ENCODE measurements at places on chromosomes 3 and 15.

- DNase-seq = no peak
Measured at GRCh38 chr15:40471105-40471807, 472 bp downstream of the CHST14 start.

DNA sequence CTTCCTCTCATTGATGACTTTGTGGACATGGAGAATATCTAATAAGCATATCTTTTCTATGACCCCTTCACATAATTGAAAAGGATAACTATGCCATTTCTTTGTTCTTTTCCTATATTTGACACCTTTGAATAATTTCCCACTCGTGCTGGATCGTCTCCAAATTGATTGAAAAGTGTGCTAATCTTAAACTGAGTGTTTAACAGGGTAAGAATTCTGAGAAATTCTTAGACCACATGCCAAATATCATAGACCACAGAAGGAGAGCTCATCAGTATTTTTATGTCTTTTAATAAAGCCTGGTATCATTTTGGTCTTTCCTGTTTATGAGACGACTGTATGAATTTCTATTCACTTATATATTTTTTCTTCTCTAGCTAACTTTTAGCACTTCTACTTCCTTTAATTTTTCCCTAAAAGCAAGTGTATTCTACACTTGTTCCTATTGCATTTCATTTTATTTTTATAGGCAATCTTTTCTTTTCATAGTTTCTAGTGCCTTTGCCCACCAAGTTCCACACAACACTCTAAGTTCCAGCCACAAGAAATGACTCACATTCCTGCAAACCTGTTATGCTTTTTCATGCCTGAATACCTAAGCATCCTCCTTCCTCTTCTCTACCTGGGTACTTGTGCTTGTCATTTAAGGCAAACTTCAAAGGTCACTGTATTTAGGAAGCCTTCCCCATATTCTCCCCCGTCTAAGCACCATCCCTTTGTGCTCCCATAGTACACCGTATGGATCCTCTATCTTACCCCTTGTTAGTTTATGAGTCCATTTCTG lies 30.1 kb downstream of the KBTBD8 start:
- no peak for DNase-seq

GRCh38 chr3:141444586-141445285 lies 42.1 kb upstream of the RASA2 start:
- no peak for DNase-seq

DNA sequence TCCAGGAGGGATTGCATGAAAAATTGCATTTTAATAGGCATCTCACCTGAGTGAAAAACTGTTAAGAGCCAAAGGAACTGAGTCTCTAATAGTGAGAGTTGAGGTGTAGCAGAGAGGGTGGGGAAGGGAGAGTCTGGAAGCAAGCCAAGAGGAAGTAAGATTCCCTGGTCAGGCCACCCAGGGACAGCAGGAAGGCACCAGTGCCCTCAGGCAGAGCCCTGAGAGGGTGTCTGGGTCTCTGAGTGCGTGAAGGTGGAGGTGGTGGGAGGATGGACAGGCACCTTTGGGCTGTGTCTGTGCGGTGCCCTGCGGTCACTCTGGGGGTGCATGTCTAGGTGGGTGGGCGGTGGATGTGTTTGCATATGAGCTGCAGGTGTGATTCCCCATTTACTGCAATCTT lies 300.4 kb upstream of the ROPN1 start:
- DNase-seq = no peak

DNA sequence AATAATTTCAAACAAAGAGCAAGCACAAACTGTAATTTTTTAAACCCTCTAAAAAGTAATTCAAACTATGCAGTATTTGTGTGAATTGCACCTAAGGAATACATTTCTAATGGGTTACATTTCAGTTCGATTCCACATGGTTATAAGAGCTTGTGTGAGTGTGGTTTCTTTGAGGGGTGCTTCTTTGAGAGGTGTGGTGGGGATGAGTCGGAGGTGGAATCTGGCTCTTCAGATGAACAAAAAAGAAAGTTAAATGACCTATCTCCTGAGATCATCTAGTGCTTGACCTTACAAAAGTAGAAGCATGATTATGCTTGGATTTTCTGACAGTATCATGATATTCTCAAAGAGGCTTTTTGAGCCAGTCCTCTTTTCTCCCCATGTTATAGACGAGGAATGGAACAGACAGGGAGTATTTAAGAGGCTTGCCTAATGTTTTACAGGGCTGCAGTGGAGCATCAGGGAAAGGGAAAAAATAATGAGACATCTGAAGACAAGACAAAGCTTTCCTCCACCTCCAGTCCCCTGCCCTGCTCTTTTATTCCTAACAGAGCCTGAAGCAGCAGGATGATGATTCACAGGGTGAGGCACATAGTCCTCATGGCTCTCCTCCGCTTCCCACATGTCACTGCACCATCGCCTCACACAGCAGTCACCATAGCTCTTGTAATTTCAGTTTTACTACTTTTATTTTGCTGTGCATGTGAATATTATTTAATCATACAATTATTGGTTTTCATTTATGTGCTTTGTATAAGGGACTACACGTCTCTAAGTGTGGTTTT lies 82.0 kb downstream of the LYSMD4 start:
- DNase-seq = peak; percentile 58

DNA sequence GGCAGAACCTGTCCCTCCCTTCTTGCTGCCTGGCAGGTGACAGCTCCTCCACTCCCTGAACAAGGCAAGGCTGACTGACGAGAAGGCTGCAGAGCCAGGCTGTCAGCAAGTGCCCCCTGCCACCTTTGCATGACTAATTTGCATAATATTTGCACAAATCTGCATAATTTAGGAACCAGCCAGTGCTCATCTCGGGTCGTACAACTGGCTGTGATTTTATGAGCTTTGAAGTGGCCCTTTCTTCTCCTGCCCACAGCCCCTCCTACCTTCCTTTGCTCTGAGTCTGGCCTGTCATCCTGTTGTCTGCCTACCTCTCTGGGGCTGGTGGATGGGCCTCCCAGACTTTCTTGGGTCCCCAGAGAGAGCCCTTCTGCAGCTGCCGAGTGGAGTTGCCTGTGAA lies 58.9 kb downstream of the LINGO1 start:
- no peak for DNase-seq

GRCh38 chr15:67855842-67856241 lies 16.0 kb upstream of the RNU6-1 start:
- no peak for DNase-seq

DNA sequence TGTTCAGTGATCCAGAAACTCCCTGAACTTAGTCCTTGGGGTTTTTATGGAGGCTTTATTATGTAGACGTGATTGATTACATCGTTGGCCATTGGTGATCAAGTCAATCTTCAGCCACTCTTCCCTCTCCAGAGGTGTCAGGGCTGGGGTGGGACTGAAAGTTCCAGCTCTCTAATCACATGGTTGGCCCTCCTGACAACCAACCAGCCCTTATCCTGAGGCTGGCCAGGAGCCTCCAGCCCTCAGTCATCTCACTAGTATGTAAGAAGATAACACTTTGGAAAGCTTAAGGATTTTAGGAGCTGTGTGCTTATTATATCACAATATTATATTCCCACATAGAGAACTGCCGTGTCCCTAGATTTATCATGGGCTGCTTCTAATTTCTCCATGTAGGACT lies 142.3 kb downstream of the VPS8 start:
- DNase-seq = no peak

- no peak for DNase-seq
Measured at GRCh38 chr15:69610858-69611257, 158.2 kb downstream of the RPLP1 start.

DNA sequence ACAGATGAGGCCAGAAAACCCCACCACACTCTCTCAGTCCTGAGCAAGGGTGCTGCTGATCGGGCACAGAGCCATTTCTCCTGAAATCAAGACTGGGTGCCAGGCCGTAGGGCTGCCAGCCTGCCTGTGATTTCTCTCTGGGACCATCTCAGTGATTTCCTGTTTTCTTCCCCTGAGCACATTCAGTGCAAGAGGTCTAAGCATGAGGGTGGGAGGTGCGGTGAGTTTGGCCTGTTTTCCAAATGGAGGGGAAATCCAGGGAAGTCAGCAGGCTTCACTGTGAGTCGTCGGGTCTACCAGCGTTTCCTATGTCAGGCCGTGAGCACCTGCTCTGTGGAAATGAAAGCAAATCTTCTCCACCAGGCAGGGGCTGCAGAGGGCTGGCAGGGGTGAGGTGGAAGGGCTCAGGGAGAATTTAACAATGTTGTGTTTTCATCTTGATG lies 82.3 kb downstream of the ST6GAL1 start:
- no peak for DNase-seq

DNA sequence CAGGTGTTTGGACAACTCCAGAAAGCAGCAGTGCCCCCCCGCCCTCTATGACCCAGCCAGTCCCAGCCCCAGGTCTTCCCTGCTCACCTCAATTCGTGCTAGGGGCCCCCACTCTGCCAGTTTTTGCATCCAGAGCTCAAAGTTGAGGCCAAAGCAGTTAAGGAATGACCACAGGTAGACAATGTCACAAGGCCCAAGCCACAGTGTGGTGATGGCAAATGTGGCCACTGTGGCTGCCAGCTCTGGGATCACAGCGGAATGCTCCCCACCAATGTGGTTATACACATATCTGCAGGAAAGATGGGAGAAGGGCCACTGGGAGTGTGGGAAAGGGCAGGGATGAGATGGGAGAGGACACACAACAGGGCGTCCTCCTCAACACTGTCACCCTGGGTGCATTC lies 8.2 kb downstream of the KLHL40 start:
- DNase-seq = no peak

DNA sequence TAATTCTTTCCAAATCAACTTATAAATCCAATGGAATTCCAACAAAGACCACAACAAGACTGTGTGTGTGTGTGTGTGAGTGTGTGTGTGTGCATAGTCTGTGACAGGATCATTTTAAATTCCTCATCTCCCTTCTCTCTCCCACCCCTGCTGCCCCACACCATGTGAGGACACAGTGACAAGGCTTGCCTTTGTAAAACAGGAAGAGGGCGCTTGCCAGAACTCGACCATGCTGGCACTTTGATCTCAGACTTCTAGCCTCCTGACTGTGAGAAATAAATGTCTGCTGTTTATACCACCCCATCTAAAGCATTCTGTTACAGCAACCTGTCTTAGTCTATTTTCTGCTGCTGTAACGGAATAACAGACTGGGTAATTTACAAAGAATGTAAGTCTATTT lies 99.1 kb downstream of the NSMCE3 start:
- no peak for DNase-seq

DNA sequence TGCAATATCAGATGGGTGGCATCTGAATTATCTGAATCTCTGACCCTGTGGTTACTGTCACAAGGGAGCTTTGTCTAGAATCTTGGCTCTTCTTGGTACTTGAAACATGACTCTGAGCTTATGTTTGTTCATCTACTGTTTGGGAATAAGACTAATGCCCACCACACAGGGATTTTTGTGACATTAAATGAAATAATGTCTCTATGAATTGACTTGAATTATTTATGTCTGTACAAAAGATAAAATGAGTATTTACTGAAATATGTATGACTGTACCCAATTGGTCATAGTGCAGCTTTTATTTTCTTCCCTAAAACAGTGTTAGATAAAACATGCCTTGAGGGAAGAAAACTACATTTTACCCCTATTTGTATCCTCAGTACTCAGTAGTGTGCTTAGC lies 87.9 kb upstream of the ZPLD1 start:
- no peak for DNase-seq

GRCh38 chr3:11379824-11380701 lies 107.9 kb downstream of the ATG7 start:
- no peak for DNase-seq

DNA sequence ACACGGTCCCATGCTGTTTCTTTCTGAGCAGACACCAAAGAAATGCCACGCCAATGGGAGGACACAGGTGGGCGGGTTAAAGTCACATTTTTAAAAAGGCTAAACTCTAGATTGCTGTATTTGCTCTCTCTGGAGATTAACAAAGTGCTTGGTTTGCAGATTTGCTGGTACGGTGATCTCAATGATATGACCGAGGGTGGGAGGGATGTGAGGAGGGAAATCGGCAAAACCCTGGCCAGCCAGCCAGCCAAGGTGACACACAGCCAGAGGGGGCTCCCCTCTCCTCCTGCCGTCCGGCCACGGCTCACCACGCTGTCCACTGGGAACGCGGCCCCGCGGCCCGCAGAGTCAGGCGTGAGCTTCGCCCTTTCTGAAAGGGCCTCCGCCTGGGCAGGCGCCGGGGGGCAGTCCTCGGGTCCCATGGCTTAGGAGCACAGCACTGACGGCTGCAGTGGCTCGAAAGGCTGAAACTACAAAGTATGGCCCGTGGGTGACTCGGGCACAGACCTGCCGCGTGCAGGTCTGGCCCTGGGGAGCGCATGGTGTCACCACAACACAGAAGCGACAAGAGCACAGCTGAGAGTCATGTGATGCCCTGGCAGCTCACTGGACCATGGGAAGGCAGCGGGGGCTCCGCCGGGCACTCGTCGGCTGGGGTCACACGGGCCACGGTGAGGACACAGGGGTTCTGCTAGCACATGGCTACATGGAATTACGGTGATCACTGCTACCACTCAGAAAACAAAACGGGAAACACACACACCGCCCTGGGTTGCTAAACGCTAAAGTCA lies 57.8 kb upstream of the RPL32 start:
- no peak for DNase-seq

DNA sequence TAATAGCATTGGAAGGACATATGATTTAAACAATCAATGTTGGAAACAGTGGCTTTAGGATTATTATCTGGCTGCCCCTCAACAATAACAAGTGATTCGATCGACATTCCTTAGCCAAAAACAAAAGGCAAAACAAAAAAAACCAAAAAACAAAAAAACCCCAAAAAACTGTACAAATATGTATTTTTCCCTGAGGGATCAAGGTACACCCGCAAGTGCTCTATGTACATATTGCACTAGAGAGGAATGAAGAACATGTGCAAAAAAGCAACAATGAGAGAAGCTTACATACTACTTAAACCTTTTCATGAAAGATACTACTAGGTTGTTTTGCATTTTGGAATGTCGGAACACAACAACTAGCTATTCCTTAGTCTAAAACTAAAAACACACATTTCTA lies 14.2 kb upstream of the ICE2 start:
- no peak for DNase-seq

DNA sequence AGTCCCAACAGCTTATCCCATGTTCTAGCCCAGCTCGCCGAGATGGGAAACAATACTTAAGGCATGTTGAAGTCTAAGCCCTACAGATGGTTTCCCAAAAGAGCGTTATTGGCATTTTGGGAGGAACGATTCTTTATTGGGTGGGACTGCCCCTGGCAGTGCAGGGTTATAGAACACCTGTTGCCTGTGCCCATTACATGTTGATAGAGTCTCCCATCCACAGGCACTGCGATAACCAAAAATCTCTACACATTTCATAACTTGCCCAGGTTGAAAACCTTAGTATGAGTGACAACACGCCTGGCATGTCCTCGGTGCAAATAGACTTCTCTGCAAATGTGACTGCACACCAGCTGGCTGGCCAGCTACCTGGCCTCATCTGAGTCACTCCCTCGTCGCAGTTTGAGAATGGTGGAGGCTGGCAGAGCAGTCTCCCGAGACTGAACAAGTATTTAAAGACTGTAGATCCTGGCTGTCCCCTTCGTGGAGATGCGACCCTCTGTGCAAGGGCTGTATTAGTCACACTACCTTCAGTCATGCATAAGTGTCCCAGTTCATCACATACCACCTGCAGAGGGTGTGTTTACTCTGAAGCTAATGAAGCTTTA lies 18.7 kb downstream of the ZNF80 start:
- no peak for DNase-seq

- no peak for DNase-seq
Measured at GRCh38 chr3:46860810-46861604, 2.2 kb downstream of the MYL3 start.
